NCI-H1105 (cell line): ENCODE measurements at places on chromosomes 7 and 10.

- no peak for DNase-seq
Measured at GRCh38 chr10:35612385-35613106, 7.4 kb downstream of the GJD4 start.

GRCh38 chr7:12360948-12361347, 42.7 kb downstream of the VWDE start:
- DNase-seq, result no peak

- DNase-seq, result peak; percentile 22
Measured at GRCh38 chr10:21989453-21990154, 13.9 kb downstream of the DNAJC1 start.

GRCh38 chr10:110002801-110003523, 4.8 kb upstream of the ADD3 start:
- no peak for DNase-seq

DNA sequence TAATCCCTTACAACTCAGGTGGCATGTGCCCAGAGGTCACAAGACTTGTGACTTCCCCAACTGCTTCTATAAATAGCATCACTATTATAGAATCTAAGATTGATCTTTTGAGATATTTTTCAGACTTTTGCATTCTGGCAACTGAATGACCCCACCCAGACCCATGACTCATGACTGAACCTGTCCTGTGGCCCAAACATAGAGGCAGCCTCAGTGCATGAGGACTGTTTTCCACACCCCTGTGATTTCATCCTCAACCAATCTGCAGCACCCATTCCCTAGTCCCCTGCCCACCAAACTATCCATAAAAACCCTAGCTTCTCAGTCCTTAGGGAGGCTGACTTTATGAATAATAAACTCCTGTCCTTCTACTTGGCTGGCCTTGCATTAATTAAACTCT, 84.5 kb downstream of the MICU1 start:
- no peak for DNase-seq
